Amygdala (tissue), 56 donors: ENCODE measurements at places on chromosomes 3 and 15.

DNA sequence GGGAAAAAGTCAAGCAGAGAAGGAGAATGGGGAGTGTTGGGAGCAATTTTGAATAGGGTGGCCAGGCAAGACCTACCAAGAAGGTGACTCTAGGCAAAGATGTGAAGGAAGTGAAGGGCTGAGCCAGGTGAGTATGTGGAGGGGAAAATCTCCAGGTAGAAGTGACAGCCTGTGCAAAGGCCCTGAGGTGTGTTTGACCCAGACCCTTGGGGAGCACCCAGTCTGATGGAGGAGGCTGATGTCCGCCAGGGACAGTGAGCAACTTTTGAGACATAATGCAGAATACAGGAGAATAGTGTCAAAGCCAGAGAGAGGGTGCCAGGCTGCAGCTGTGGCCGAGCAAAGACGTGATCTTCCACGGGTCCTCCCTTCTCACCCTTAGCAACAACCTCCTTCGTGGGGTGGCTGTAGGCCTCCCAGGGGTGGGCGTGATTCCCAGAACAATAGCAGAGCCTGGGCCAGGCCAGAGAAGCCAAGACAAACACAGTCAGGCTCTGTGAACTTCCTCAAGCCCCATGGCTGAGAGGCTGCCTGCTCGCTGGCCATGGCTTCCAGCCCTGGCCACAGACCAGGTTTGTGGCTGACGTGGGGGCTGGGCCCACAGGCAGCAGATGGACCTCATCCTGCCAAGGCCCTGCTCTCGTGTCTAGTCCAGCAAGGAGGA, 58.1 kb downstream of the SLC6A6 start:
- peak; percentile 32 for DNase-seq

- DNase-seq, result no peak
These were observed 408.9 kb upstream of the THBS1 start for GRCh38 chr15:39171944-39172368.

GRCh38 chr3:54067055-54067698, 55.2 kb upstream of the CACNA2D3 start:
- no peak for DNase-seq

- DNase-seq, result no peak
These were observed 63.5 kb upstream of the ETV5 start for GRCh38 chr3:186172353-186172752.

GRCh38 chr3:58012302-58012701, 4.1 kb downstream of the FLNB start:
- no peak for DNase-seq

GRCh38 chr3:175146258-175146657, 287.1 kb downstream of the NAALADL2 start:
- DNase-seq, result no peak

DNA sequence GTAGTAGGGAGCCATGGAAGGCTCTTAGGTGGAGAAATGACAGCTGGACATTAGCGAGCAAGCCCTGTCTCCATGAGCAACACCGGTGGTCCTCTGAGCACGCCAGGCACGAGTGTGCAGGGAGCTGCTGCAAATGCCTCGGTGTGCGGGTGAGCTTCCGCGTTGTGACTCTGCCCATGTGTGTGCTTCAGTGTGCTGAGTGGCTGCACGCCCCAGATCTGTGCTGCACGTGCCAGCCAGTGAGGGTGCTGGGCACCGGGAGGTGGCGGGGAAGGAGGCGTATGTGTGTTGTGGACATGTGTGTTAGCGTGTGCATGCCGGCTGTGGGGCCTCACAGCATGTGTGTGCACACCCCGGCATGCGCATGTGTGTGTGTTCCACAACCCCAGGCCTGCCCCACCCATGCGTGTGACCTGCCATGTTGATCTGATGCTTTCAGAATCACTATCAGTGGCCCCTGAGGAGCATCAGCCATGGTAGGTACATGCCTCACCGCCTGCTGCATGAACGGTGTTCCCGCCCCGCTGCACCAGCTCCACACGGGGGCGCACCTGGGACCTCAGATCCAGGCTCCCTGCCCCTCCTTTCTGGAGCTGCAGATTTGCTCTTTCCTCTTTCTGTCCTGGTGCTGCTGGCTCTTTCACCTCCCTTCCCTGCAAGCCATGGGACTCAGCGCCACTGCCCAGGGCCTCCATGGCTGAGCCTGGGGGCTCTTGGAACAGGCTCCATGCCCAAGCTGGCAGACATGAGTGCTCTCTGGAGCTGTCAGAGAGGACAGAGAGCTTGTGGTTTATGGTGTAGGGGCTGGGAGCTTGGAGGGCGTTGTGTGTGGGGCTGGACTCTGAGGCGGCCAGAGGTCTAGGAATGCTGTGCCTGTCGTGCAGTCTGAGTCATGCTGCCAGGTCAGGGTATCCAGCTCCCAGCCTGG, 169.4 kb downstream of the TBC1D2B start:
- no peak for DNase-seq

DNA sequence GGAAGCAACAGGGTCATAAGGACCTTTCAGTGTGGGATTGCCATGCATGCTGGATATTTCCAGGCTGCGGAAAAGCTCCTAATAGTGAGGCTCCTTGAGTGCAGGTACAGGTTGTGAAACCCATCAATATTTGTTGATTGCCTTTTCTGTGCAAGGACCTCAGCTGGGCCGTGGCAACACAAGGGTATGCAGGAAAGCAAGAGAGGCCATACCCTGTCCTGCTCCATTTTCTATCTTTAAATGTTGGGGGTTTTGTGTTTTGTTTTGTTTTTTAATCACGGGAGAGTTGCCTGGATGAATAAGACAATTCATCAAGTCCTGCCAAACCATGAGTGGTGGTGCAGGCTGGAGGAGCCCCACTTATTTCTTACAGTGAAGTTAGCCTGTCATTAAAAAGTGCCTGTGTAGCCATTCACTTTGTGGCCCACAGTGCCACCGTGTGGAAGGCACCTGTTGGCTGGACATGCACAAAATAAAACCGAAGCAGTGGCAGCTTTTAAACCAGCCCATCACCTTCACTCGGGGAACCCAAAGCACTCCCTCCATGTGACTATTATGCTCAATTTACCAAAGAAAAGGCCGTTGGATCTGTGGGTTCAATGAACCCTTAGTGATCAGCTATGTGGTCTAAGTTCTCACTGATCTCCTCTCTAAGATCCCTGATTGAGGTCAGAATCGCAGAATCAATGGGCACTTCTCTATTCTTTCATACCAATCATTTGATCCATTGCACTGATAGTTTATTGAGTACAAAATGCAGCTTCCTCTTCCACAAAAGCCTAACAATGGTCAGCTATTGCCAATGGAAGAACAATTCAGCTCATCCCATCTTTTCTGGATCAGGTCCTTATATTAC, 42.2 kb downstream of the CLDN18 start:
- DNase-seq, result no peak

GRCh38 chr3:59695860-59696259, 646.0 kb upstream of the CFAP20DC start:
- no peak for DNase-seq

GRCh38 chr3:125381743-125382142, 6.6 kb upstream of the ZNF148 start:
- no peak for DNase-seq

- no peak for DNase-seq
These were observed 321.8 kb upstream of the MME start for GRCh38 chr3:154758109-154758868.

- DNase-seq, result no peak
These were observed 27.2 kb upstream of the TNFSF10 start for GRCh38 chr3:172550347-172550943.

GRCh38 chr3:146221276-146221675, 29.6 kb downstream of the PLSCR4 start:
- no peak for DNase-seq

DNA sequence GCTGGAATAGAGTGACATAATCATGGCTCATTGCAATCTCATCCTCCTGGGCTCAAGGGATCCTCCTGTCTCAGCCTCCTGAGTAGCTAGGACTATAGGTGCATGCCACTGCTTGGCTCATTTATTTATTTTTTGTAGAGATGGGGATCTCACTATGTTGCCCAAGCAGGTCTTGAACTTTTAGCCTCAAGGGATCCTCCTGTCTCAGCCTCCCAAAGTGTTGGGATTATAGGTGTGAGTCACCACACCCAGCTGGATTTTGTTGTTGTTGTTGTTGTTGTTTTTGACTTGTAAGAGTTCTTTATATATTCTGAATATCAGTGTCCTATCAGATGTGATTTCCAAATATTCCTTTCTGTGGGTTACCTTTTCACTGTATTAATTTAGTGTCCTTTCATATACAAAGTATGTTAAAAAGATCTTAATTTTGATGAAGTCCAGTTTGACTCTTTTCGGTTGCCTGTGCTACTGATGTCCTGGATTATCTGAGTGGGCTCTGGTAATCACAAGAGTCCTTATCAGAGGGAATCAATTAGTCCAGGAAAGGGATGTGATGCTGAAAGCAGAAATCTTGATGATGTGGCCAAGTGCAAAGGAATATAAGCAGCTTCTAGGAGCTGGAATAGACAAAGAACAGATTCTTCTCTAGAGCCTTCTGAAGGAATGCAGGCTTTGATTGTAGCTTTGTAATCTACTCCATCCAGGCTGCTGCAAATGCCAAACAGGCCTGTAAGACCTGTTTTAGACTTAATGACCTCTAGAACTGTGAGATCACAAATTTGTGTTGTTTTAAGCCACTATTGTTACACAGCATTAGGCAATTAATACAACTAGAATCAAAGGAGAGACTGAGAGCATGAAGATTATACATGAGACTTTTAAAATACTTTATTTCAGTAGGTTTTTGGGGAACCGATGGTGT, 30.2 kb downstream of the NCK1 start:
- DNase-seq, result no peak

DNA sequence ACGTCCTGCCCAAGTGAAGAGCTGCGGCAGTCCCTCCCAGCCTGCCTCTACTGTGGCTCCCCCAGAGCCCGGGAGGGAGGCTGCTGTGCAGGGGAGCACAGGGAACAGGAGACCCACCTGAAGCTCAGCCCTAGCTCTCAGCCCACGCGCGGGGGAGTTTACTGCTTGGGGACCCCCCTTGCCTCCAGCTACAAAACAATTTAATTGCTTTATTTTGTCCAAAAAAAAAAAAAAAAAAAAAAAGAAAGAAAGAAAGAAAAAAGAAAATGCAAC, 78.1 kb downstream of the CLDN11 start:
- no peak for DNase-seq

GRCh38 chr15:89665449-89666181, 10.3 kb upstream of the KIF7 start:
- peak; percentile 25 for DNase-seq

- no peak for DNase-seq
These were observed 125.8 kb upstream of the NPHP3 start for GRCh38 chr3:132847849-132848625.

- no peak for DNase-seq
These were observed 583 bp downstream of the IL17RE start for GRCh38 chr3:9903238-9903624.

DNA sequence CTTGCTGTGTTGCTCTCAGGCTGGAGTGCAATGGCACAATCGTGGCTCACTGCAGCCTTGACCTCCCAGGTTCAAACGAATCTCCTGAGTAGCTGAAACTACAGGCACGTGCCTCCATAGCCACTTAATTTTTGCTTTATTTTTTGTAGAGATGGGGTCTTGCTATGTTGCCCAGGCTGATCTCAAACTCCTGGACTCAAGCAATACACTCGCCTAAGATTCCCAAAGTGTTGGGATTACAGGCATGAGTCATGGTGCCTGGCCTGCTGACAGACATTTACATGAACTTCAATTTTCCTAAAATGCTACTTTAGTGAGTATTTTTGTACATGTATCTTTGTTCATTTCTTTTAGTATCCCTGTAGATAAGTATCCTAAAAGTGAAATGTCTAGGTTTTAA, 132.3 kb downstream of the SUCLG2 start:
- DNase-seq, result no peak

DNA sequence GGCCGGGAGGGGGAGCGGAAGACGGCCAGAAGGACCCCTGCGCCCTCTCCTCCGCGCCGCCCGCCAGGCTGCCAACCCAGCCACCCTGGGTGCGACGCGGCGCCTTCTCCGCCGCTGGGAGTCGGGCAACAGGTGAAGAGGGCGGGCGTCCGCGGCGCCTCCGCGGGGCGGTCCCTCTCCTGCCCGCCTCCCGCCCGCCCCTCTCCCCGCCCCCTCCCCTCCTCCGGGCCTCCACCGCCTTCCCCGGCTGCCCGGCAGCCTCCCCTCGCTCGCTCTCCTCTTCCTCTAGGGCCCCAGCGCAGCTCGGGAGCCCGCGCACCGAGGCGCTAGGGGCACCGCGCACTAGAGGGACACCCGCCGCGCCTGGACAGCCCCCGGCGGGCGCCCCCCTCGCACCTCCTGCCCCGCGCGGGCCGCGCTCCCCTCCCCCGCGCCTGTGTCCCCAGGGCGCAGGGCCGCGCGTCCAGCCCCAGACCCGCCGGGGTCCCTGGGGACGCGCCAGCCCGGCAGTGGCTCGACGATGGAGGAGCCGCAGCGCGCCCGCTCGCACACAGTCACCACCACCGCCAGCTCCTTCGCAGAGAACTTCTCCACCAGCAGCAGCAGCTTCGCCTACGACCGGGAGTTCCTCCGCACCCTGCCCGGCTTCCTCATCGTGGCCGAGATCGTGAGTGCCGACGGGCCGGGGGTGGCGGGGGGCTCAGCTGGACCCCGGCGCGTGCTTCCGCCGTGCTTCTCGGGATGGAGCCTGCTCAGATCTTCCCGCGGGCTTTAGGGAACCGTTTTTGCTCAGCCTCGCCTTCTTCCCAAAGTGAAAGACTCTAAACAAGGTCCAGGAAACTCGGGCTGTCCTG, at the start of gene CMTM8:
TSS of gene CMTM8 (plus strand) at position 228 of the 854 bp plus-strand sequence. CDS start at position 521, 293 bp downstream.
- no peak for DNase-seq

DNA sequence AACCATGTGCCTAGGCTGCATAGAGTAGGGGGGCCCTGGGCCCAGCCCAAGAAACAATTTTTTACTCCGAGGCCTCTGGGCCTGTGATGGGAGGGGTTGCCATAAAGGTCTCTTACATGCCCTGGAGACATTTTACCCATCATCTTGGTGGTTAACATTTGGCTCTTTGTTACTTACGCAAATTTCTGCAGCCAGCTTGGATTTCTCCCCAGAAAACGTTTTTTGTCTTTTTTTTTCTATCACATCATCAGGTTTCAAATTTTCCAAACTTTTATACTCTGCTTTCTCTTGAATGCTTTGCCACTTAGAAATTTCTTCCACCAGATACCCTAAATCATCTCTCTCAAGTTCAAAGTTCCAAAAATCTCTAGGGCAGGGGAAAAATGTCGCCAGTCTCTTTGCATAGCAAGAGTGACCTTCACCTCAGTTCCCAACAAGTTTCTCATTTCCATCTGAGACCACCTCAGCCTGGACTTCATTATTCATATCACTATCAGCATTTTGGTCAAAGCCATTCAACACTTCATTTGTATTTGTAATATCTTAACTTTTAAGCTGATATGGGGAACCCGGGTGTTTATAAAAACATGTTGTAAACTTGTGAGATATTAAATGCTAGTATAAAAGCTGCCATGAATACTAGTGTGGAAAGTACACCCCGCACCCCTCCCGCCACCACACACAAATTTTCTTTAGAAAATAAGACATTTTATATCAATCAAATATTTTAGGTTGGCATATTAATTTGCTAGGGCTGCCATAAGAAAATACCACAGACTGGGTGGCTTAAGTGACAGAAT, 56.0 kb upstream of the PLSCR4 start:
- no peak for DNase-seq

DNA sequence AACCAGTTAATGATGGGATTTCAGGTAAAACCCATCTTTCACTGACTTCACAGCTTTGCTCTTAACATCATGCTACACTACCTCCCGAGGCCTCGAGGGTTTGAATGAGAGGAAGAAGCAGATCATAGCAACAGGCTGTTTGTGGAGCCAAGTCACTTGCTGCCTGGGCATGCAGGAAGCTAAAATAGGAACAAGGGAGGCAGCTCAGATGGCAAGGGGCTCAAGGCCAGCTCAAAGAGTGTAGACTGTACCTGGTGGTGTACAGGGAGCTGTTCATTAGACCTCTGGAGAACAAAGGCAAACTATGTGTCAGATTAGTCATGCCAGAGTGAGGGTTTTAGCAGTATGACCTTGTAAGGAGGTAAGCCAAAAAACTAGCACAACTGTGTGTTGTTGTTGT, 28.8 kb downstream of the ARRDC4 start:
- no peak for DNase-seq
